ENCODE measurements at places on chromosomes 5 and 9.

DNA sequence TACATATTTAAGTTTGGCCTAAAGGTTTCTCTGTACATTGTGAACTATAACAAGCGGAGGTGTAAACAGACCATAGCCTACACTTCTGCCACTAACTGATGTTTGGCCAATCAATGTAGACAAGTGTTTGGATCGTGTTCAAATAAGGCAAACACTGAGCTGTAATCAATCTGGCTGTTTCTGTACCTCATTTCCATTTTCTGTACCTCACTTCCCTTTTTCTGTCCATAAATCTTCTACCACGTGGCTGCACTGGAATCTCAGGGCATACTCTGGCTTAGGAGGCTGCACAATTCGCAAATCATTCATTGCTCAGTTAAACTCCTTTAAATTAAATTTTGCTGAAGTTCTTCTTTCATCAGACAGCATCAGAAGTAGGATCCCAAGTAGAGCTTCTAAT is 140.9 kb downstream of the SLC25A46 start:
- no peak for DNase-seq

DNA sequence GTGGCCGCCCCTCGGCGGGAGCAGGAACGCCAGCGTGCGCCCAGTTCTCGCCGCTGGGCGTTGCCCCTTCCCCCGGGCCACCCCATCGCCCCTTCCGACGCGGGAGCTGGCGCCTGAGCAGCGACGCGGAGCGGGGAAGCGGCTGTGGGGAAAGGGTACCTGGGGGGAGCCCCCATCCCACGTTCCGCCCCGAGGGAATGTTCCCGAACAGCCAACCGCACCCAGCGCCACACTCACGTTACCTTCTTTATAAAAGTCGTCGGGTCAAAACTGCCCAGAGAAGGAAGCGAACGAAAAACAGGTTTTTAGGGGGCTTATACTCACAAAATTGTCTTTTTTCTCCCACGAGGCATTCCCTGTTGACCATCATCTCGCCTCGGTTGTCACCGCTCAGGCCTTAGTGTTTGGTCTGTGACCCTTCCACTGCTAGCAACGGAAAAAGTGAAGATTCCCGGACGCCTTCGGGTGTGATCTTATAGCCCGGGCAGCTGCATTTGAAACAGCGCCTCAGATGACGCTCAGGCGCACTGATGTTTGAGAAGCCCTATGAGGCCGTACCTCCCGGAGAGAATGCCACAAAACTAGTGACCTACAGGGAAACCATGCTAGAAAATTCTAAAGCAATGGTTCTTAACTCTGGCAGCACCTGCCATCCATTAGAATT is 475 bp upstream of the GOLM1 start:
- peak; percentile 6 for DNase-seq

DNA sequence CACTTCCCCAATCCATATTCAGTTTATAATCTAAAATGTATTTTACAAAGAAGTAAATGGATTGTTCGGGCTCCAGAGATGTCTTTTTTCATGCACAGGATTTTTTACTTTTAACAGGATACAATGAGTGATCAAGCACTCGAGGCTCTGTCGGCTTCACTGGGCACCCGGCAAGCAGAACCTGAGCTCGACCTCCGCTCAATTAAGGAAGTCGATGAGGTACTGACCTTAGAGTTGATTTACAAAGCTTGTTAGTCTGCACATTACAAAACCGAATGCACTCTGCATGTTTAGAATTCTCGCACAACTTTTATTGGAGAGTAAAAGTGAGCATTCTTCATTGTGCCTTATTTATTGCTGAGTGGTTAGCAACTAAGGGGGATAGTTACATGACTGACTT is 65.2 kb downstream of the ERAP1 start:
- no peak for DNase-seq

DNA sequence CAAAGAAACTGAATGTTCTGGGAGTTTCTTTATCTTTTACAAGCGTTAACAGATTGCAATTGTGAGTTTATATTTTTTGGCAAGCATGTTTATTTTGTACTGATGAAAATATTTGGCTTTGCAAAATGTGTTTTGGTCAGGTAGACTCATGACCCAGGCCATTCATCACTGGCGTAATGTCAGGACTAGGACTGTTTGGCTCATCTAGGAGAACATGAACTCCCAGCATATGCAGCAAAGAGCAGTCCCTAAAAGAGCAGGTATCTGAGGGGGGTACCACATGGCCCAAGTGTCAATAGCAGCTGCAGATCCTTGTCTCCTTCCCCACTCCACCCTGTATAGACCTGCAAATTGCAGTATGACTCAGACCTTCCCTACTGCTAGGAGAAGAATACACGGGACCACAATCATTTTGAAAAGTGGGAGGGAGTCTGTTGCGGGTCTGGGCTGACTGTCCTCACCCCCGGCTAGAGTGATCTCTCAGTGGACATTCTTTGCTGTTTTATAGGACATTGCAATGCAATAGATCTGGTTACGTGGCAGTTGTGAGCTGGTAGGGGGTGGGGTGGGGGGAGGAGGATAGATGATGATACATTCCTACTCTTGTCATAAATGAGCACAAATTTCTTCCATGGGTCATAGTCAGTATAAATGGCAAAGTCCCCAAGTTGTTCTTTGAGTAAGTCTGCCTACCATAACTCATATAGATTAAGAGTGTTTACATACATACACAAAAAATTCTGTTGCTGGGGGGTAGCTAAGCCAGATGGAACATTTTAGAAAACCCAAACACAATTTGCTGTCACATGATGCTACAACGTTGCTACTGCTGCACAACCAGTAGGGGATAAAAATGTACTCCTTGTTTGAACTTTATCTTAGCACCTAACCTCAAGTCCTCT is 20.8 kb upstream of the SNCAIP start:
- no peak for DNase-seq

GRCh38 chr9:89454498-89455355 is 43.2 kb downstream of the SEMA4D start:
- peak; percentile 67 for DNase-seq

- DNase-seq = no peak
Measured at GRCh38 chr5:170148430-170149205, 42.9 kb downstream of the FOXI1 start.

DNA sequence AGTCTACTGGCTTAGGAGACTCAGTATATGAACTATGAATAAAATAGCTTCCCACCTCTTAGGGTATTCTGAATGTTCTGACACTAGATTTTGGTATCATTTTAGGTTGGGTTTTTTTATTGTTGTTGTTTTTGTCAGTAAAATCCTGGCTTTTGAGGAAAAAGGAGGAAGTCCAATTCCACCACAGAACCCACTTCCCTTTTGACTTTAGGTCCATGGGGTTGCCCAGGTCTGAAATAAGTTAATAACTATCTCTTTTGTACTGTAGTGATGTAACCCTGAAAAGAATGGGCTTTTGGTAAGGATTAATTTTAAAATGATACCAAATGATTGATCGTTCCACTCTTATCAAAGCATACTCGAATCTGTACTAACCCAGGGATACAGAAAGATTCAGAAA is 29.1 kb upstream of the IL12B start:
- DNase-seq = no peak

DNA sequence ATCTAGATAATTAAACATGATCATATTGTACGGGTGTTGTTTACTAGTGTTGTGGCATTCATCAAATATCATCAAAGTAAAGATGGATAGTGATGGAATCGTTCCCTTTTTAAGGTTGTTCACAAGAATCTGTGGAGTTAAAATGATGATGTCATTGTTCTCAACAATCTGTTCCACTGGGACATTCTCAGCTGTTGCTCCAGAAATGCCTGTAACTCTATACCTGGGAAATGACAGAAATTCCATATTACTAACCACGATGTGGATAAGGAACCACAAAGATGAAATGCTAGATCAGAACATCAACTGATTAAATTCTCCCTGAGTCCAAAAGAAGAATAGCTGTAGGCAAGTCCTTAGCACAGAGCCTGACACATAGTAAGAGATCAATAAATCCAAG is 38.0 kb downstream of the RIGI start:
- no peak for DNase-seq

GRCh38 chr5:147267082-147267832 is 32.4 kb downstream of the STK32A start:
- no peak for DNase-seq

GRCh38 chr5:67693956-67694809 is 497.6 kb upstream of the CD180 start:
- no peak for DNase-seq

GRCh38 chr9:134045841-134046544 is 20.7 kb downstream of the BRD3OS start:
- DNase-seq = no peak

DNA sequence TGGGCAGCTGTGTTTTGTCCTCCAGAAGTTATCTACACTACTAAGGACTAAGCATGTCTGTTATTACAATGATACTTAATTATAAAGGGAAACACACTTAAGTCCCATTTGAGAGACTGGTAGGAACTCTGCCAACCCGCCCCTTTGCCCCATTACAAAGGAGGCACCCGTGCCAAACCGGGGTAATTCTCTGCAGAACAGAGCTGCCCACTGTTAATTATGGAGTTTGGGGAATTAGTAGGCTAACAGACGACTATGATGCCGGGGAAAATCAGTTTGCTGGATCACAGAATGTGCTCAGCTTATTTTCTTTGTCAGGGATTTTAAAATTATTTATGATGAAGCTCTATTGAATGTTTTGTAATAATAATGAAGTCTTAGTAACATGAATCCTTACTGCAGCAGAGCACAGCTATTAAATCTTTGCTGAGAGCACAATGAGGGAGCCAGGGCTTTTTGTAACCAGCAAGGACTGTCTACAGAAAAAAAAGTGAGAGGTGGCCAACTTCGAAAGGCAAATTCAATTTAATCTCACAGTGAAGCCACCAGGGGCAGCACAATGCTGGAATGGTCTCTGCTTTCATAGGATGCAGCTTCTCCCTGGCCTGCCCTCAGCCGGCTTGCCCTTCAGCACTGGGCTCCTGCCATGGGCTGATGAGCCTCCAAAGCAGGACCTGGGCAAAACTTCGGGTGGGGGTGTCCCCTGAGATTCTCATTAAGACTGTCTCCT is 134.5 kb downstream of the GNAQ start:
- DNase-seq = no peak

DNA sequence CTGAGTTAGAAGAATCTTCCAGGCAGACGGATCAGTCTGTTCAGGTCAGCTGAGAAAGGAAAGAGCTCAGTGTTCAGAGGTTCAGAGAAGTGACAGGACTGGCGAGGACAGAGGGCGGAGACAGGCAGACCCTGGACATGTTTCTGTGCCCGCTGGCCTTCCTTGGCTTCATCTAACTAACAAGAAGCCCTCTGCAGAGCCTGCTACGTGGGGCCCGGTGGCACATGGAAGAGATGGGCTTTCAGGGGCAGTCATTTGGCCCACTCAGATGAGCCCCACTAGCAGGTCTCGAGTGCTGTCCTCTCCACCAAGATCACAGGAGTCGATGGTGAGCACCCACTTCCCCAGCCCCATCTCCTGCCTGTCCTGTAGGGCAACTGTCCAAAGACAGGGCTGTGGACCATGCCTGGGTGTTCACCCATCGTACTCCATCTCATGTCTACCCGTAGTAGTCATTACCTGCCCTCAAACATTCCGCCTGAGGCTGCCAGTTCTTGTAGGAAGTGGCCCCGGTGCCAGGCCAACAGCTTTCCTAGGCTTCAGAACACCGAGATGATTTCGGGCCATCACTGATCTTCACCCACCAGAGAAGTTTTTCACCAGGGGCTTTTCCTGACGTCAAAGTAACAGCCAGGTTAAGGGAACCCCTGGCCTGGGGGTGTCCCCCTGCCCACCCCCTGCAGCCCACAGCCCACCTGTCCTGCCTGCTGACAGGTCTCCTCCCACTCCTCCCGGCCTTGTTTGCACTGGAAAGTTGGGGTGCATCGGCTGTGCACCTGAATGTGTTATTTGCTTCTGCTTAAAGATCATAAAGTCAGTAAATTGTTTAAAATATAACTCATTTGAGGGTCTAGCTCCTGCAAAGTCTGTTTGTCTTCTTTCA is 14.0 kb downstream of the IRX2 start:
- DNase-seq = no peak

- DNase-seq = no peak
Measured at GRCh38 chr9:109453210-109453842, 44.8 kb downstream of the PTPN3 start.

DNA sequence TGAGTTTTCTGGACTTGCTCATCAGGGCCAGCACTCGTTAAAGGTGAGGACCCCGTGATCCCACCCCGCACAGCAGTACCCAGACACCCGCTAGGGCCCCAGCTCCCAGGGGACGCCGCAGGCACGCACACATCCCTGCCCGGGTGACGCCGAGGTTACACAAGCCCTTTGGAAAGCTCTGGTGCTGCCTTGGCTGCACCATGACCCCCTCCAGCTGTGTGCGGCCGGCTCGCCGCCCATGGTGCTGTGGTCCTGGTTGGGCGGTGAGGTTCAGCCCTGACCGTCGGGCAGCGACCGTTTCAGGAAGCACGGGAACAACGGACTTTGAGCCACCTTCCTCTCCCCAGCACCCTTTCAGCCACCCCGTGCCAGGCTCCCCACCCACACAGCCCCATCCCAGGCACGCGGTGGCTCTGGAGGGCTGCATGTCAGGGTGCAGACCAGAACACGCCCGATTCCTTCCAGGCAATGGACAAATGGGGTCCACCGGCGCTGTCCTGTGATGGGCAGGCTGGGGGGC is 7.5 kb upstream of the SLC12A7 start:
- no peak for DNase-seq

- DNase-seq = no peak
Measured at GRCh38 chr9:16715404-16715803, 155.1 kb downstream of the BNC2 start.

GRCh38 chr5:28961816-28962215 is 1923.4 kb upstream of the CDH9 start:
- no peak for DNase-seq

DNA sequence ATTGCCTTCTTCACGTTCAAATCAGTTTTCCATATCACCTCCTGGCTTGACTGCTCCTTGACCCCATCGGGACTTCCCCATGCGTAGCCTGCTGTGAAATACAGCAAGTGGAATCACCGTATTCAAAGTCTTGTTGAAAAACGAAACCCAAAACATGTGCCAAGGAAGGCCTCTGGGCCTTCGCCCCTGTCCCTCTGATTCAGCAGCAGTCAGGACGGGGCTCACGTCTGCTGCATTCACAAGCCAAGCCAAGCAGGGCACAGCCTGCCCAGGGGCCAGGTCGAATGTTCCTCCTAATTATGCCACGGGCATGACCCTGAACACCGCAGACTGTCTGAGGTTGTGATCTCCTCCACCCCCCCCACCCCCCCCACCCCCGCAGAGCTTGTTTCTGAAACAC is 960 bp upstream of the CTNND2 start:
- no peak for DNase-seq

DNA sequence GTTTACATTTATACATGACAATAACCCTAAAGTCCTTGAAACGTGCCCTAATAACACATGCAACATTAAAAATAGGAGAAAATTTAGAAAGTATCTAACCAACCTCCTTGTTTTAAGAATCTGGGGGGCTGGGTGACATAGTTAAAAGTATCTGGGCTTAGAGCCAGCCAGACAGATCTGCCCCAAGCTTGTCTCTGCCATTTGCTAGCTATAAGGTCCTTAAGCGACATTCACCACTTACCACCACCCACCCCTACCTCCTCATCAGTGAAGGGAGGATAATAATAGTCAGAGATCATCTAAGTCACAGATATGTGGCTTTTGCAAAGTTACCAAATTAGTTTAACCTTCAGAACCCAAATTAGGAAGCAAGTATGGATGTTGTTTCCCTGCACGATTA is 33.8 kb upstream of the CAST start:
- DNase-seq = no peak

Measured in CD4-positive, alpha-beta T cell treated with Interleukin-6 for 4 hours (primary cell).